ENCODE measurements at places on chromosomes 3 and 15.

GRCh38 chr3:107493134-107493533, 29.6 kb upstream of the BBX start:
- no peak for DNase-seq

DNA sequence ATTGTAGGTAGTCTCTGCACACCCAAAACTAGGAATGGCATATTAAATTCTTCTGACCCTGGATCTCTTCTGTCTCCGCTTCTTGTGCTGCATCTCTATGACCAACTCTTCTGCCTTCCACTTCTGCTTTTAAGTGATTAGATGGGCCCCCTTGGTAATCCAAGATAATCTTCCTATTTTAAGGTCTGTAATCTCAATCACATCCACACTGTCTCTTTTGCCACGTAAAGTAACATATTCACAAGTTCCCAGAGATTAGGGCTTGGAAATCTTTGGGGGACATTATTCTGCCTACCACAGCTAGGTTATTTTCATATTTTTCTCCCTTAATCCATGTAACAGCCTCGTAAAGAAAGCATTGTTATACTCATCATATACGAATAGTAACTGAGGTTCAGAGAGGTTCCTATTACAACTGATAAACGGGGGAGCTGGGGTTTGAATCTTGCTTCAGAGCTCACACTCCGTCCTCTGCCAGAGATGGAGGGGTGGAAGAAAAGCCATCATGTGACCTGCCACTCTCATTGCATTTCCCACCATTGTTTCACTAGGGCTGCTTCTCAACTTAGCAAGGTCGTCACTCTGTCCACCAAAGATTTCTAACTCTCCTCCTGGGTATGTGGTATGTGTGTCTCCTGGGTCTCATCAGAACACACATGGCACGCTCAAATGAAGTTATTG, 6.6 kb upstream of the CD47 start:
- no peak for DNase-seq

- DNase-seq = no peak
Observed at GRCh38 chr15:99721104-99721778, 12.0 kb downstream of the LYSMD4 start.

DNA sequence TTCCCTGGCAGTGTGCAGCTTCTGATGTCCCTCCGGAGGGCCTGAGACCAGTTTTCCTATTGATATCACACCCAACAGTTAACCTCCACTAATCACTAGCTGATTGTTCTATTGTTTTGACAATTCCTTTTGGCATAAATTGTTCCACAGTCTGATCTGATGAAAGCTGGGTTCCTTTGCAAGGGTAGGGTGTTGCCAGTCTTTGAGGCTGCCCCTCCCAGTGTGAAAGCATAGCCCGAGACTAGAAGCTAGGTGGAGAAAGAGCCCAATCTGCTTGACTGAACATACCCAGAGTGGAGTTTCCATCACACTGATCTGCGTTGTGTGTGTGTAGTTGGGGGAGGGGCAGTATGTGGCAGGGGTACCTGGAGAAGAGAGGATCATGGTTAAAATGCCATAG, 10.3 kb upstream of the PRICKLE2 start:
- no peak for DNase-seq

DNA sequence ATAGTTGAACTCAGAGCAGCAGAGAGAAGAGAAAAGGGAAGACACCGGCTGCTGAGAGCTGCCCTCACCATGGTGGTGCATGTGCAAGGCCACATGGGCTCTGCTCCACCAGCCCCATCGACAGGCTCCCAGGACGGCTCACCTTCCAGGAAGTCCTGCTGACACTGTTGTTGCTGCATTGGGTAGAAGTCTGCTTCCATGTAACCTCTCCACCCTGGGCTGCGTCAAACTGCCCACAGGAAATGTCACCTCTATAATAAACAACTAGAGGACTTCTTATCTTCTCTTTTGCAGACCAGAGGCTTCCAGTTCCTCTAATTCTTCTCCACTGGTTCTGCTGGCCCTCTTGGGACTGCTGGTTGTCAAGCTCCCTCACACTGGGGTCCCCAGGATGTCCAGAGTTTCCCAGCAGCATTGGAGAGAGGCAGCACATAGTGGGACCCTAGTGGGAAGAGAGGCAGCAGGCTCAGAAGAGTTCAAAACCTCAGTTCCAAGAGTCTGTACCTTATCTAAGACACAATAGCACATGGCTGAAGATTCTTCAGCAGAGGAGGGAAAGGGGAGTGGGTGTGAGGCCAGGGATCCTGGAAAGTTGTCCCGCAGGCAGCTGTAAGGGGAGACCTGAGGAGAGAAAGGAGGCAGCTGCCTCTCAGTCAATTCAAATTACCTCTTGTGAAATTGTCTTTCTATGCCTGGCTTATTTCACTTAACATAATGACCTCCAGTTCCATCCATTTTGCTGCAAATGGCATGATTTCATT, 5.8 kb upstream of the CCR3 start:
- DNase-seq = no peak

DNA sequence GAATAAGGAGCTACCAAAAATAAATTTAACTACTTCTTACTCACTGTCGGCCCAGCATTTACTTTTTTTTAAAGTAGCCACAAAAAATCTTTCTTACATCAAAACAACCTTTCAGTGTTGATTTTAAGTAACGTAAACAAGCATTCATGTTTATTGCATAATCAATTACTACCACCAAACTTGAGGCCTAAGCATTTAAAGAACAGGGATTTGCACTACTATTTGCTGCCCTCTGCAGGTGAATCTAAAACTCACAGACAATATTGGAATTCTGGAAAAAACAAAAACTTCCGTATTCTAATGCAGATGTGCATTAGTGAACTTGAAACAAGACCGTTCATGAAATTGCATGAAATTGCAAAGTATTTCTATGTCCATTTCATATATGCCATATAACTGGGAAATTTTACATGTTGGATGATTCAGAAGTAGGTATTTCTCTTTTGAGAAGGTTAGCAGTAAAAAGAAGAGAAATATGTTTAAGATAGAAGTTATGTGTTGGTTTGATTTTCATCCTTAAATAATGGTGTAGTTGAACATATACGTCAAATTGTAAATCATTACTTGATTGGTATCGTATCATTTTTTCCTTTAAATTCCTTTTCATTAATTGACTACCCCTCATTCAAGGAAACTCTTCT, 55.6 kb downstream of the CGGBP1 start:
- no peak for DNase-seq

GRCh38 chr3:187979564-187979963, 174.4 kb upstream of the LPP start:
- DNase-seq = no peak

- peak; percentile 58 for DNase-seq
Observed at GRCh38 chr3:52705688-52706686, at the start of the genes GLT8D1 and SPCS1. Gene GLT8D1, minus strand, starts transcription at chr3:52705791. Its CDS starts 5,331 bp downstream, at chr3:52700460. Gene SPCS1, plus strand, starts transcription at chr3:52706106. Its CDS starts 141 bp downstream, at chr3:52706247.

DNA sequence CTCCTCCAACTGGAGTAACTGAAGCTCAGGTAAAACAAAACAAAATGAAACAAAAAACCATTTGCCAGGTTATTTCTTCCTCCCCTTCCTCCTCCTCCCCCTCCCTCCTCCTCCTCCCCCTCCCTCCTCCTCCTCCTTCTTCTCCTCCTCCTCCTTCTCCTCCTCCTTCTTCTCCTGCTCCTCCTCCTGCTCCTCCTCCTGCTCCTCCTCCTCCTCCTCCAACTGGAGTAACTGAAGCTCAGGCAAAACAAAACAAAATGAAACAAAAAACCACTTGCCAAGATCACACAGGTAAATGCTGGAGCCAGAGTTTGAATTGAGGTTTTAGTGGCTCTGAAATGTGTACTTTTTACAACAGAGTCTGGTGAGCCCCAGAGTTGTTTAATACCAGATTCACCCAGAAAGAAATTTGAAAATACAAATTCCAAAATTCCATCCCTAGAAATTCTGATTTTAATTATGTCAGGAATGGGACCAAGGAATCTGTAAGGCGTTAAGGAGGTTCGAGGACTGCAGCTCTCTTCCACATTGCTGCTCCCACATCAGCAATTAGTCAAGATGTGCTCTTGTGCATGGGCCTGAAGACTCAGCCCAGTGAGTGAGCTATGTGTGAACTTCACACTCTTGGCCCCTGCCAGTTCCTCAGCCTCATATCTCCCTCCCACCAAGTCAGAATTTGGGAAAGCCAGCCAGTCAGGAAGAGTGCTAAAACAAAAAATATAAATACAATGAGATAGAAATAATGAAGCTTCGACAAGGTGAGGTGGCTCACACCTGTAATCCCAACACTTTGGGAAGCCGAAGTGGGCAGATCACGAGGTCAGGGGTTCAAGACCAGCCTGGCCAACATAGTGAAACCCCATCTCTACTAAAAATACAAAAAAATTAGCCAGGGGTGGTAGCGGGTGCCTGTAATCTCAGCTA, 31.6 kb upstream of the ZNF770 start:
- no peak for DNase-seq

GRCh38 chr3:142165194-142165593, 15.8 kb upstream of the TFDP2 start:
- no peak for DNase-seq

GRCh38 chr3:169278092-169278491, 385.4 kb downstream of the MECOM start:
- no peak for DNase-seq

DNA sequence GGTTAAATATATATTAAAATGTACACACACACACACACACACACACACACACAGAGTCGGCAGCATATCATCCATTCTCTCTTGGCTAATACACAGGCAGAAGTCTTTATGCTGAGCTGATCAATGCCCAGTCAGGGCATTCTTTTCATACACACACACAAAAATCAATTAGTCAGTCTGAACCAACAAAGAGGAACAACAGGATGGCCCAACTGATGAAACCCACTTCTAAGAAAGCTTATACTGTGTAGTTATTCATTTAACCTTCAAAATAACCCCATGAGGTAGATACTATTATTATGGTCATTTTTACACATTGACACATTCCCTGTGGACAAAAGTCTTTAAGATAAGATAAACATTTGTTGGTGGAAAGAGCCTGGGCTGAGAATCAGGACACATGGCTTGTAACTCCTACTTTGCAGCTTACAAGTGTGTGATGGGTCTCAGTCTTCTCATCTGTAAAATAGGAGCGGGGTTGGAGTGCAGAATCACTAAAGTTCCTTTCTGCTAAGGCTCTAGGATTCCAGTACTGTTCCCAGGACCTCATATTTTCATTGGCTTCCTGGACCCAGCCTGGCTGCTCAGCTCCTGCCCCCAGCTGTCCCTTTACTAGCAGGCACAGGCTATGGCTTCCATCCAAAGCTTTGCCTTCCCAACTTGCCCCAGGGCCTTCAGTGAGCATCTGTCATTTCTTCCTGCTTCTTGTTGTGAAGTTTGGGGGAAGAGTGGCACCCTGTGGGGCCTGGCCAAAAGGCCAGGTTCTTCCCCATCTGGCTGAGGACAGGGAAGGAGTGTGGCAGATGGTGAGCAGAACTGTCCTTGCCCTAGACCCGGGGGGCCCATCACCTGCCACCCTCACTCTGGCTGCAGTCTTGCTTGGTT, 27.2 kb upstream of the GLCE start:
- no peak for DNase-seq

DNA sequence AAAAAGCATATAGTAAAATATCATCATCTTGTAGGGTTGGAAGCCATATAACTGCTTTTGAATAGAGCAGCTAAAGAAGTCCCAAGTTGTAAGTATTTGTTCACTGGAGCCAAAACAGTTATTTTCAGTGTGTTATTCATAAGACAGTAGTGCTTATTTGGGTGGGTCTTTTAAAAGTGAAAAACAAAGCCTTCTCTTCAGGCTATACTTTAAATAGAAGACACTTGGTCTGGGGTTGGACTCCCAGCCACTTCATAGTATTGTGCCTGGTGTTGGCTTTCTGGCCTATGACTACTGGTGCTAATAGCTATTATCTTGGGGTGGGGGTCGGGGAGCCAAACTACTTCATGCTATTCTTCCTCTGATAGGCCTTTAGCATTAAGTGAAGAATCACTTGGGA, 135.2 kb downstream of the SLC25A26 start:
- no peak for DNase-seq

- no peak for DNase-seq
Observed at GRCh38 chr15:68412218-68412617, 19.7 kb downstream of the ITGA11 start.

GRCh38 chr3:195180490-195181112, 90.4 kb downstream of the XXYLT1 start:
- no peak for DNase-seq

DNA sequence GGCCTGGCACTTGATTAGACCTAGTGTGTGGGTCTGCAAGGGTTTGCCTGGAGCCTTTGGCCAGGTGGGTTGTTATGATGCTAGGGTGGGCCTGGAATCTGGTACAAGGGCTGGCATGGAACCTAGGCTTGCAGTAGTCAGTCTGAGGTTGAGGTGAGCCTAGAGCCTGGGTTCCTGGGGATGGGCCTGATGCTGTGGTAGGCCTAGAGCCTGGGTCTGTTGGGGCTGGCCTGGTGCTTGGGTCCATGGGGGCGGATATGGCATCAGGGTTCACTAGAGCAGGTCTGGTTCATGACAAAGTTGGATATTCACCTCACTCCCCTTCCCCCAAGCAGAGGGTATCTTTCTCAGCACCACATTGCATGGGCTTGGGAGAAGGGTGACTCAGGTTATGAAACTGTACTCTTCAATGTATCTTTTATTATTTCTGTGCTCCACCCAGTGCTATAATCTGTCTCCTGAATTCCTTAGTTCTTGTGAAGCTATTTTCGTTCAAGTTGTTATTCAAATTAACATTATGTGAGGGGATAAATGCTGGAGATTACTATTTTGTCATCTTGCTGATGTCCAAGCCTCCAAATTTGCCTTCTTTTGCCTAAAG, 274.4 kb downstream of the NFKBIZ start:
- DNase-seq = no peak

- no peak for DNase-seq
Observed at GRCh38 chr15:40828447-40829036, at the start of gene PPP1R14D. Gene PPP1R14D, minus strand, starts transcription at chr15:40828708. Its CDS starts 67 bp downstream, at chr15:40828641.

DNA sequence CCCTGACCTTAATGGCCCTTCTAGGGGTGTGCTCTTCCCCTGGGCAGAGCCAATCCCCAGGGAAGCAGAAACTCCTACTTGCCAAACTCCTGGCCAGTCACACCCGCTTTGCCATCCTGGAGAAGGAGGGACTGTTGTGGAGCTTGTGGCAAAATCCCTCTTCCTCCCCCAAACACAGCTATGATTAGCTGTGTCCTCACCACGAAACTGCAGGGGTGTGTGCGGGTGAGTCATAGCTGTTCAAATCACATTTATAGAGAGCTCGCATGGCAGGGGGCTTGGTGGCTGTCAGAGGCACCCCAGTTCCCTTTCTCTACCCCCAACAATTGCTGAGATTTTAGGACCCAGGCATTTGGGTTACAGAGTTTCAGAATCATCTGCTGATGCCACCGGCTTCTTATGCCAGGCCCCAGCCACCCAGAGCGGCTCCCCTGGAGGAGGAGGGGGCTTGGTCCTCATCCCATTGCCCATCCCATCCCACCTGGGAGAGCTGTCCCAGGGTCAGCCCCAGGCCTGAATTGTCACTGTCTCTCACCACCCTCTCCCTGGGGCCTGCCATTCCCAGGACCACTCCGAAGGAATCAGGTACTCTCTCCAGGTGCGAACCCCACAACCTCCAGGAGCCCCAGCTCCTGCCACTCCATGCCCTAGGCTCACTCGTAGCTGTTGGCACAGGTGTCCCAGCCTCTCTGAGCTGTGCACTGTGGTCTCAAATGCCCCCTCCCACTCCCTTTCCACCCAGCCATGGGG, 28.8 kb upstream of the MAGEF1 start:
- DNase-seq = no peak

GRCh38 chr15:80105193-80105592, 45.7 kb downstream of the ZFAND6 start:
- no peak for DNase-seq
